Transverse colon (tissue), 4 donors: ENCODE measurements at places on chromosomes 5 and 9. TPM values are rescaled to one million over a fixed set of nuclear protein-coding genes. Genes with fewer than 3 reads are reported as not detected.
A peak's percentile ranks its signal among the peaks of the same experiment; 100 is the strongest.

GRCh38 chr5:125043781-125044391 is 297.4 kb upstream of the ZNF608 start:
- H3K4me3 ChIP-seq: no peak overlapping the region
- H3K27ac ChIP-seq: no peak overlapping the region
- no peaks in the 10 kb centered on the region for H3K36me3 ChIP-seq

SARDH gene
- 0.95 TPM for total RNA-seq

DNA sequence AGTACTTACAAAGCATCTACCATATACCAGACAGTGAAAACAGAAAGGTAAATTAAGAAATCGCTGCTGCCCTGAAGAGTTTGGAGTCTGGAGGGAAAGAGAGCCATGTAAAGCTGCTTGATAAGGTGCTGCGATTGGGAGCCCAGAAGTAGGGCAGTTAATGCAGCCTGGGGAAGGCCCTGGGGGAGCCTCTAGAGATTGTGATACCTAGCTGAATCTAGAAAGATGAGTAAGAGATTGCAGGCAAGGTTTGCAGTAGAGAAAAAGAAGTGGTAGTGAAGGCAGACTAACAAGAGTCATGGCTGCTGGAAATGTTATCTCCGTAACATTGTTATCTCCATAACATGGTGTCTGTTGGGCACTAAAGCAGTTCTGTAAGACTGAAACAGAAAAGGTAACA is 24.0 kb upstream of the GLIPR2 start:
- DNase-seq: no peak
- H3K36me3 ChIP-seq: no peaks in the 10 kb centered on the region
- no peaks in the 10 kb centered on the region for H3K4me1 ChIP-seq
- no peak overlapping the region for H3K4me3 ChIP-seq
- H3K27ac ChIP-seq: no peak overlapping the region

GRCh38 chr5:81230416-81230815 is 2.7 kb upstream of the CKMT2 start:
- DNase-seq: no peak
- H3K27me3 ChIP-seq: no peaks in the 10 kb centered on the region
- H3K4me3 ChIP-seq: no peak overlapping the region
- H3K4me1 ChIP-seq: no peaks in the 10 kb centered on the region
- no peak overlapping the region for H3K27ac ChIP-seq

DNA sequence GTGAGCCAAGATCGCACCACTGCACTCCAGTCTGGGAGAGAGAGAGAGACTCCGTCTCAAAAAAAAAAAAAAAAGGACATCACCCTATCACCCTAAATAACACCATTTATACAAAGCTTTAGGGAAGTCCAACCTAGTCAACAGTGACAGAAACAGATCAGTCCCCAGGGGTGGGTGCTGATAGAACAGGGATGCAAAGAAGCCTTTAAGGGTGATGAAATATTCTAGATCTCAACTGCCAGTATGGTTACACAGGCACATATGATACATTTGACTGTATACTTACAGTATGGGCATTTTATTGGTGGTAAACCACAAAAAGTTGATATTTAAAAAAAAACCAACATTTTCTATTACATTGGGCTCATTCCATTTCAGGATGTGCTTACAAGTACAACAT is 4.8 kb downstream of the RETREG1 start:
- H3K4me3 ChIP-seq: no peak overlapping the region
- H3K27me3 ChIP-seq: peaks cover 3% of the 10 kb centered on the region
- no peak overlapping the region for H3K27ac ChIP-seq
- H3K36me3 ChIP-seq: no peaks in the 10 kb centered on the region
- peaks cover 5% of the 10 kb centered on the region for H3K4me1 ChIP-seq

GRCh38 chr9:82716821-82717220 is 346.1 kb downstream of the RASEF start:
- no peaks in the 10 kb centered on the region for H3K4me1 ChIP-seq
- no peak overlapping the region for H3K4me3 ChIP-seq
- DNase-seq: no peak

GRCh38 chr9:83281306-83282255 is 218.6 kb upstream of the RASEF start:
- H3K4me1 ChIP-seq: no peaks in the 10 kb centered on the region
- H3K36me3 ChIP-seq: no peaks in the 10 kb centered on the region
- DNase-seq: no peak

- H3K4me3 ChIP-seq: no peak overlapping the region
- DNase-seq: peak; percentile 71
- H3K36me3 ChIP-seq: no peaks in the 10 kb centered on the region
- H3K27me3 ChIP-seq: no peaks in the 10 kb centered on the region
- no peak overlapping the region for H3K27ac ChIP-seq
Measured at GRCh38 chr5:72018143-72018803, 89.0 kb upstream of the MAP1B start.

DNA sequence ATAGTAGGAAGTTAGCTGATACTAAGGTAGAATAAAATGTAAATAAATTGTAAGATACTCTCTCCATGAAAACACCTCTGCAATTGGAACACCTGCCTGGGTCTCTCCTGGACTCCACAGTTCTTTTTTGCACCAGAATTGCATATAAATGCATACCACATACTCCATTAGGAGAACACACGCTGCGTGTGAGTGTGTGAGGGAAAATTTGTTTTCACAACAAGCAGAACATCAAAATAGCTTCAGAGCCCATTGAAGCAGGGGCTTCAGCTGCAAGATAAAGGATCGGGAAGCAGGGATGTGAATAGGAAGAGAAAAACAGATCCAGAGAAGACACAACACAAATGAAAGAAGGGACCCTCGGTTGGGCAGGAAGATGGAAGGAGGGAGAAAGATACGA is 389.8 kb upstream of the BRINP1 start:
- no peak for DNase-seq
- no peaks in the 10 kb centered on the region for H3K27me3 ChIP-seq
- no peak overlapping the region for H3K4me3 ChIP-seq
- no peak overlapping the region for H3K27ac ChIP-seq
- no peaks in the 10 kb centered on the region for H3K4me1 ChIP-seq

SH3GL2 gene
- 0.20 TPM for total RNA-seq

ZNF782 gene
- 17.3 TPM for total RNA-seq

PRXL2C gene
- 2.6 TPM for total RNA-seq

GRCh38 chr5:99314721-99315120 is 385.9 kb upstream of the CHD1 start:
- no peak for DNase-seq
- H3K27me3 ChIP-seq: no peaks in the 10 kb centered on the region
- no peak overlapping the region for H3K4me3 ChIP-seq
- H3K4me1 ChIP-seq: no peaks in the 10 kb centered on the region
- no peak overlapping the region for H3K27ac ChIP-seq

PCDHGA3 gene
- total RNA-seq: 0.95 TPM

DNA sequence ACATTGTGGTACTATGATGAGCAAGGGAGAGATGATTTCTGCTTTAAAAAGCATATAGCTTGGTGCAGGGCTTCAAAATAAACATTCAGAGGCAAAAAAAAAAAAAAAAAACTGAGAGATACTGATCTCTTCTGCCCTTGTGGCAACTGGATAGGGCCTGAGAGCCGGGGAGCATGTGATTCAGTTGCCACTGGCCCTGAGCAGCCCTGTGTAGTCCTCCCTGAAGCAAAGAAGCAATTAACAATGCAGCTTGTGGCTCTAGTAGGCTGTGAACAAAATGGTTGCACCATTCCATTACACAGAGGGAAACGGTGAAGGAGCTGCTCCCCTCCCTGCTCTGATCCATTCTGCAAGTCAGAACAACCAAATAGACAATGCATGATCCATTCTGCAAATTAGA is 347.5 kb upstream of the DAB2 start:
- no peaks in the 10 kb centered on the region for H3K36me3 ChIP-seq
- H3K4me3 ChIP-seq: no peak overlapping the region
- no peaks in the 10 kb centered on the region for H3K4me1 ChIP-seq
- no peak overlapping the region for H3K27ac ChIP-seq
- DNase-seq: no peak
- no peaks in the 10 kb centered on the region for H3K27me3 ChIP-seq
